Head of caudate nucleus (tissue), 42 donors: ENCODE measurements at places on chromosomes 5 and 9.

GRCh38 chr9:96116275-96117064, 185.5 kb downstream of the HSD17B3 start:
- DNase-seq = peak; percentile 93

GRCh38 chr5:88729084-88729828, 153.7 kb downstream of the MEF2C start:
- DNase-seq = peak; percentile 69

- no peak for DNase-seq
These were observed 419.5 kb upstream of the ACTBL2 start for GRCh38 chr5:57902095-57902494.

DNA sequence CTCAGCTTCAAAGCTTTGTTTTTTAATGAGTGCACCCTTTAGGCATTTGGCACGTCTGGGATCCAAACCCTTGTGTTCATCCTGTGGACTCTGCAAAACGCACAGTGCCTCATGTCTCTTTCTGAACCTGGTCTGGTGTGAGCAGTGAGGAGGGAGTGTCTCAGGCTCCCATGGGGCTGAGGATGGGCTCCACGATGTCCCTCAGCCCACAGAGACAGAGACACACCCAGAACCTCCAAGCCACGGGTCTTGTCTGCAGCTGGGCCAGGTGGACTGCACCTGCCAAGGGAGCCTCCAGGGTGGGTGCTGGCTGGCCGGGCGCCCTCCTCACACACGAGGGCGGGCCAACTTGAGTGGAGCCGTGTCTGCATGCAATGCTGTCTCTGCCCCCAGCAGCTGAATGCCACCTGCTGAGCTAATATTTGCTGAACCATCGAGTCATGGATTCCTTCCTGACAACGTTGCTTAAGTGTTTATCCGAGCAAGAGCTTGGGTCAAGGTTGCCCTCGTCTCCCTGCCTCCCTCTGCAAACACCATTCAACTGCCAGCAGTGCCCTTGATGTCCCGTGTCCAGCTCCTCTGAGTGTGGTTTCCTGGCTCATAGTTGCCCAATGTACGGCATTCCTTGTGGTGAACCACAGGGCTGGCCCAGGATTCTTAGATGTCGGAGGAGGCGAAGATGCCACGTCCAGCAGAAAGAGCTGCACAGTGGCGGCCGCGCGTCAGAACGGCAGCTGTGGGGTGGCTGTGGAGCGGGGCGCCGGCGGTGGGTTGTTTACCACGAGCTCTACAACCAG, 31.4 kb upstream of the LPCAT1 start:
- DNase-seq = no peak

DNA sequence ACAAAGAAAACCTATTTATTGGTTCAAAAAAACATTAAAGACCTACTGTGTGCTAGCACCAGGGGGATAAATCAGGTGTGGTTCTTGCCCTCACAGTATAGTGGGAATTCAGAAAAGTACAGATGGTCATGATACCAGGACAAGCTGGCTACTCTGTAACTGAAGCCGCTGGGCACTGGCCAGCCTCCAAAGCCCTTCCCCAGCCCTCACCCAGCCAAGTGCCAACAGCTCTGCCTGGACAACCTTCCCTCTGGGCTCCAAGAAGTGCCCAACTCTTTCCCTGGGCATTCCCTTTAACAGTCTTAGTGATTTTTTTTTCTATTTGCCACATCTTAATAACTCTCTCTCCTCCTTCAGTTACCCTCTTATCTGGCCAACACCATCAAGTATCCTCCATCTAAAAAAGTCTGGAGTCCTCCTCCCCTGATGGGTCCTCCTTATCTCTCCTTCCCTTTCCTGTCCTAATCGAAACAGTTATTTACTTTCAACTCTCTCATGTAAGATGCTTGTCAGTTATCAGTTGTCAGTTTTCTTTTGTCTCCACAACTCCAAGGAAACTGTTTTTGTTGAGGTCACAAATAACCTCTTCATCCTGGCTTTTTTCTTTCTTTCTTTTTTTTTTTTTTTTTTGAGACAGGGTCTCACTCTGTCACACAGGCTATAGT, 13.3 kb upstream of the SEPTIN8 start:
- DNase-seq = no peak
